Left kidney (tissue), 8 donors: ENCODE measurements at places on chromosomes 4 and X.

- DNase-seq = no peak
Observed at GRCh38 chrX:7552760-7553159, 290.2 kb upstream of the VCX start.

- DNase-seq = no peak
Observed at GRCh38 chrX:115183980-115184379, 5.2 kb upstream of the RBMXL3 start.

GRCh38 chr4:538542-539142 lies 37.5 kb downstream of the TMEM271 start:
- no peak for DNase-seq

DNA sequence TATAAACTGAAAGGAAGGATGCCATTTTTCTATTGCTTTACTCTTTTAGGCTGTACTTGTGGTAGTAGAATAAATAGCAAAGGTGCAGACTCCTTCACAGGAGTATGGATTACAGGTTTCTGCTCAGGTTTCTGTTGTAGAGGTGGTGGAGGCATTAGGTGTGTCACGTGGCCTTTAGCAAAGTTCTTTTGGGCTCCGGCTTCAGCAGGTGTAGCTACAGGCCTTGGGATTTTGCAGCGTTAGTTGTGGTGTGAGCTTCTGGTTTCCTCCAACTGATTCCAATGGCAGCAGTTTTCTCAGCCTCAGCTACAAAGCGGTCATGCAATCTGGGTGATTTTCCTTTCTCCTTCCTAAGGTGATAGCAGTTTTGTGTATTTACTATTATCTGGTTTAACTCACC lies 255.8 kb upstream of the GK2 start:
- no peak for DNase-seq
